Tibial artery (tissue), 4 donors: ENCODE measurements at places on chromosomes 2 and 18.
A peak's percentile ranks its signal among the peaks of the same experiment; 100 is the strongest.

- DNase-seq, result no peak
These were observed 178.6 kb upstream of the ZNF804A start for GRCh38 chr2:184419744-184420143.

DNA sequence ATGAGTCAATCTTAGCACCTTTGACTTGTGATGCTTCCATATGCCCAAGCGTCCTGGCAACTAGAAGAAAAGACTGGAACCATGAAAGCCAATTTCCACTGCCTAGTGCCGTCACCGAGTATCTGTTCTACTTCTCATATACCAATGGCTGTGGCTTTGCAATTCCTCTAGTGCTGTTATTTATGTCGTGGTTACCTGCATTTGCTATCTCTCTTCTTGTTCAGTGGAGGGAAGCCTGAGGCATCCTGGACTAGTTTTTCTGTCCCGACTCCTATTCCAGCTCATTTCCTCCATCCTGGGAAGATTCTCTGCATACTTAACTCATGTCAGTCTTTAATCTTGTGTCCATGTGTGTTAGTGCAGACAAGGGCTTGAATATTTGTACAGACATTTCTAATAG lies 117.9 kb downstream of the FEZ2 start:
- DNase-seq, result no peak

- no peak for DNase-seq
These were observed 2.4 kb downstream of the CDK5R2 start for GRCh38 chr2:218961651-218962570.

- no peak for DNase-seq
These were observed 86.8 kb upstream of the SP3 start for GRCh38 chr2:174051741-174052583.

DNA sequence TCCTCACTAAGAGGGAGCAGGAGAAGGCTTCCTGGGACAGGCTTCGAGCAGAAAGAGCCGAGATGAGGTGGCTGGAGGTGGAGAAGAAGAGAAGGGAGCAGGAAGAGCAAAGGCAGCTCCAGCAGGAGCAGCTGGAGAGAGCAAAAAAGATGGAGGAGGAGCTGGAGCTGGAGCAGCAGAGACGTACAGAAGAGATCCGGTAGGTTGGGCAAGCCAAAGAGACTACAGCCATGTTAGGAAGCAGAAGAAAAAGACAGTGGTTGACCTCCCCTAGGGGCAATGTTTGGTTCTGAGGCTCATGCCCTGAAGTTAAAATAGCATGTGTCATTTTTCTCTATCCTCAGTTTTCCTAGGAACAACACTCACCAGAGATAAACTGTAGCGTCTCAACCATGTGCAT lies 45.1 kb downstream of the SUMO1 start:
- no peak for DNase-seq

GRCh38 chr2:73970850-73971471 lies 13.7 kb upstream of the TET3 start:
- peak; percentile 84 for DNase-seq

DNA sequence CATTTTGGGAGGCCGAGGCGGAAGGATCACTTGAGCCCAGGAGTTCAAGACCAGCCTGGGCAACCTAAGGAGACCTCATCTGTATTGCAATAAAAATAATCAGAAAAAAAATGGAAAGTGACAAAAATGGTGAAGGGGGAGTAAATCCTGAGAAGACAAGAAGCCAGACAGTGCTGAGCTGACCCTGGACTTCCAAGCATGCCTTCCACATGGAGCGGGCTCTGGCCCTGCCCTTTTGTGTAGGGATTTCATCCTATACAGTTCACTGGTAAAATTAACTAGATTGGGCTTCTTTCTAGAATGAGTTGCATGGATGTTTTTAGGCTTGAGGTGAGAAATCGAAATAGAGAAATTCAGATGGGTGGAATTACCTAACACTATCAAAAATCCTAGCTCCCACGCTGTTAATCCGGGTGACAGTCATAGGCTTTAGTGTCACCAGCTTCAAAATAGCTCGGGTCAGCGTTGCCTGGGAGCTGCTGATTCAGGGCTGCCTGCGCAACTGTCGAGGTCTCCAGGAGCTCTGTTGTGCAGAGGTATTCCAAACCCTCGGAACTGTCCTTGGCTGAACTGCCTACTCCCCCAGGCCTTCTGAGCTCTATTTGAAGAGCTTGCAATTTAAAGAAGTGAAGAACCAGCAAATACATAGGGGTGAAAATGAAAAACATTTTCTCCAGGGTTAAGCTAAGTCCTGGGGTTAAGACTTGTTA lies 21.5 kb upstream of the ZNF532 start:
- no peak for DNase-seq

DNA sequence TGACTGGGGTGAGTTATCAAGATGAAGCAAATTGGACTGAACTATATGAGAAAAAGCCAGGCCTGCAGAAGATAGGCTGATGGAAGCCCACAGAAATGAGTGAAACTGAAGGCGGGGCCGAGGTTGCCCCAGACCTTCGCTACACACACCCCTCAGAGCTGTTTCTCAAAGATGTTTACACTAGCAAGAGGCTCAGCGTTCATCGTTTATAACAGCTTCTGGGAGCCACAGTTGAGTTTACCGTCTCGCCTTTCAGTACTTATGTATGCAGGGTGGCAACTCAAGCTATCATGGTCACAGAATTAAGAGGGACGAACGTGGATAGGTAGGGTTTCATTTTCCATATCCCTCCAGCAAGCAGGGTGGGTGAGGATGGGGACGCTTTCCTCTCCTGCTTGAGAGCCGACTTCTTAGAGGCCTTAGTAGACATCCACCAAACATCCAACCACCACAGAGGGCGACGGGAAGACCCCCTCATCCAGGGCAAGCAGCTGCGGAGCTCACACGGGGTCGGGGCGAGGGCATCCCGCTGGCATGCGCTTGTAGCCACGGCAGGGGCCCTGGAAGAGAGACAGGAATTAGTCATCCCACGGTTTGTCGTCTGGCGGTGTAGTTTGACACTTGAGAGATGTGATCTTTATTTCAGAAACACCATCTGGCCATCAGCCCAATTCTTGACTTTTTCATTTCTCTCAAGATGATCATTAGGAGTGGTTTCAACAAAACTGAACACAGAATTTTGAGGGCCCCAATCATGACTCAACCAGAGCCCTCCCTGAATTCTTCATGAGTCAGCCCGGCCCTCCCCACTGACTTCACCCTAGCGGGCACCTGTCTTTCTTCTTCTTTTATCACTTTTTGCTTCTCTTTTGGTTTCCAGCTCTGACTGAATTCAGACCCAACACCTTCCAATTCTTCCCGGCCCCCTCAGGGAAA lies 109.1 kb upstream of the CTDP1 start:
- DNase-seq, result no peak

GRCh38 chr2:42925742-42926433 lies 133.5 kb upstream of the HAAO start:
- peak; percentile 92 for DNase-seq

- DNase-seq, result no peak
These were observed 114.2 kb downstream of the RBMS1 start for GRCh38 chr2:160379399-160379798.

- DNase-seq, result no peak
These were observed 231.6 kb upstream of the SMAD2 start for GRCh38 chr18:48161911-48162698.

DNA sequence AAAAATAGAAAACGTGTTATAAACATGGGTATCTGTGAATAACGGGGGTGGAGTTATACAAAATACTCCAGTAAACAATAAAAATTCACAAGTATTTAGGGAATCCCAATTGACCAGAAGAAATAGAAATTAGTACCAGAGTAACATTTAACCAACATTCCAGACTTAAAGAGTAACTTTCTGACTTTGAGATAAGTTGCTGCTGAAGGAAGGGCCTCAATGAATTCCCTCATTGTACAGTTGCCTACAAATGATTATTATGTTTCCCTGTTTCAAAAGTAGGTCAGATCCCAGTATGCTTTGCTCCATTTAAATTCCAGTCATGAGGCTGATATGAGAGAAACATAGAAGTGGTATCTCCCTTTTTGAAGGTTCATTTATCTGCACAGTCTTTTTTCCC lies 88.3 kb upstream of the KCNH7 start:
- DNase-seq, result no peak

DNA sequence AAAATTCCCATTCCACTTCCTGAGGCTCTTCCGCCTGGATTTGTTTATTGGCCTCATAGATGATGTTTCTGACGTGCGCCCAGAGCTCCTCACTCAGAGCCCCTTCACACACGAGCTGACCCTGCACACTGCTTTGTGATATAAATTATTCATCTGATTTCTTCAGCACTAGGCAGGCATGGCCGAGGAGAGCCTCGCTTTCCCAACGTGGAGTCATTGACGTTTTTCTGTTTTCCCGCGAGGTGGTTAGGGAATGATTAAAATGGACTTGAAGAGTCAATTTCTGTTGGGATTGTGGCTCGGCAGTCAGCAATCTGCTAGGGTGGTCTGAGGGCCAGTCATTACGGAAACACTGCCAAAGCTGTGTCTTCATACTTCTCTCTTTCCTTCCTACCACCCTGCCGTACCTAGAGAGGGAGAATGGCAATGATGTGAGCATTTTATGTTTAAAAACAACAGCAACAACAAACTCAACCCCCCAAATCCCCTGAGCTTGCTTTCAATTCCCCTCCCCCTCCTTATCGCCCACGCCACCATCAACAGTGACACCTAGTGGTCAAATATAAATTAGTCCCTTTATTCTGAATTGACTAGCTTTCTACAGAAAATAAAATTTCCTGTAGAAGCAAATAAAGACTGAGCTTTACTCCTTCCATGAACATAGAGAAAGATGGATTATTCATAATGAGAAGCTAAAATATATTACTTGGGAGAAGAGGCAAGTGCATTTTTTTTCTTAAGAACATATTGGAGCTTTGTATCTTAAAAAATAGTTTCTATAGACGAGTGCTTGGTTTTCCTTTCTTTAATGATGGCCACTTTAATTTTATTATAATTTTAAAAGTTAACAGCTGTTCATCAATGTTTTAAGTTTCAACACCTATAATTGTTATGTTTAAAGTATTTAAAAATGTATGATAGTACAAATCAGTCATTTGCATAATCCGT lies 285.1 kb downstream of the MTX2 start:
- no peak for DNase-seq

GRCh38 chr18:62339106-62339988 lies 14.2 kb downstream of the TNFRSF11A start:
- DNase-seq, result no peak

DNA sequence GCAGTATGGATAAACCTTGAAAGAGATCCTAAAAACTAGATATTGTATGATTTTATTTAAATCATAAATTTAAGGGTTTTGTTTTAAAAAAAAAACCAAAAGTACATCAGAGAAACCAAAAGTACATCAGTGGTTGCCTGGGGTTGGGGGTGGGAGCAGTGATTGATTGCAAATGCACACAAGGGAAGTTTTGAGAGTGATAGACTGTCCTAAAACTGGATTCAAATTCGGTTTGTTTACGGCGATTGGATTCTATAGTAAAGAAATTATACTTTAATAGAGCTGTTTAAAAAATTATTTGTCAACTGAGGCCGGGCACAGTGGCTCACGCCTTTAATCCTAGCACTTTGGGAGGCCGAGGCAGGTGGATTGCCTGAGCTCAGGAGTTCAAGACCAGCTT lies 179.8 kb downstream of the METTL4 start:
- DNase-seq, result no peak

- DNase-seq, result no peak
These were observed 141.2 kb downstream of the RTN4 start for GRCh38 chr2:54909001-54909400.

GRCh38 chr18:44507729-44508325 lies 172.9 kb upstream of the SETBP1 start:
- DNase-seq, result peak; percentile 45

DNA sequence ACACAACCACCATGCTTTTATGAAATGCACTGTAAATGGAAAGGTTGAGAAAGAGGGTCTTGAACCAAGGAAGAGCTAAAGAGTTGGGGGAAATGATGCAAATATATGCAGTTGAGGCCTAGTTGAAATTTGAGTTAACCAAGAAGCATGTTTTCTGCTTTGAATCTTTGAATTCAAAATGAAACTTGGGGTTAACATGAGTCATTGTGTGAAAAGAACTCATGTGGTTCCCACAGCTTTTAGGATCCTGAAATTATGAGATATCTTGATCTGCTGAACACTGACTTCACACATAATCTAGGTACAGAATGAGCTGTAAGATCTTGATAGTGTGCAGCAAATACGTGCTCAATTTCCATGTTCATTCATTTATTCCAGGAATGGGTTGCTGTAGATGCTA lies 422.9 kb upstream of the TRIB2 start:
- DNase-seq, result no peak

DNA sequence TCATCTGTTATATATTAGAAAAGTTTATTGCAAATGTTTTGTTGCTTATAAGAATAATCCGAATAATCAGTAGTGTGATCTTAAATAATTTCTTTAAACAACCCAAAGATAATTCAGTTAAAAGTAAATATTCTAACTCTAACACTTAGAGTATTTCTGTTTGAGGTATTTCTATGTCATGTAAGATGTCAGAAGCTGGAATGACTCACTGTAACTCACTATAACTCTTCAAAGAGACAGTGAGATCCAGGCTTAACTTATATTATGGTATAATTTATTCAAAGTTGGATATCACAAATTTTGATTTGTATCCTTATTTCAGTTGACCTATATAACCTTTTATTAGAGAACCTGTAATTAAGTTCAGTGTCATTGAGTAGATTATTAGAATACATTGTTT lies 6.9 kb downstream of the MBD5 start:
- DNase-seq, result no peak

GRCh38 chr2:183001948-183002347 lies 36.3 kb downstream of the NCKAP1 start:
- no peak for DNase-seq

GRCh38 chr2:234363647-234364294 lies 133.1 kb downstream of the ARL4C start:
- no peak for DNase-seq

DNA sequence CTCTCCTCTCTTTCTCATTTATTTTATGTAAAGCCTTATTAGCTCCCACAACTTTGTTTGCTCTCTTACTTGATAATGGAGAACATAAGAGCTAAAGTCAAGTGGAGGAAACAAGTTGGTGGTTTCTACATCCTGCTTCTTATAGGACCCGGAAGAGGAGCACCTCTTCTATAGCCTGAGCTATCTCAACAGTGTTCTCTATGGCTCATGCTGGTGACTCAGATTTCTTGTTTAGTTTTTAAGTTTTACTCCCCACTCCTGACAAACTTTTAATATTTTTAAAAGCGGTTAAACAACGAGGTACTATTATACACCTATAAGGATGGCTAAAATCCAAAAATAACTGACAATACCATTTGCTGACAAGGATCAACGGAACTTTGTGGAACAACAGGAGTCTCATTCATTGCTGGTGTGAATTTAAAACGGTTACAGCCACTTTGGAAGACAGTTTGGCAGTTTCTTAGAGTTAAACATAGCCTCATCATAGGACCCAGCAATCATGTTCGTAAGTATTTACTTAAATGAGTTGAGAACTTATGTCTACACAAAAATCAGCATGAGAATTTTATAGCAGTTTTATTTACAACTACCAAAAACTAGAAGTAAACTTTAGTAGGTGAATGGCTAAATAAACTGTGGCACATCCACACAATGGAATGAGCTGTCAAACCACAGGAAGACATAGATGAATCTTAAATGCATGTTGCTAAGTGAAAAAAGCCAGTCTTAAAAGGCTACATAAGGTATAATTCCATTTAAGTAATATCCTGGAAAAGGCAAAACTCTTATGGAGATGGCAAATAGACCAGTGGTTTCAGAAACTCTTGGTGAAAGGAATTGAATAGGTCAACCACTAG lies 12.7 kb upstream of the CDC42EP3 start:
- no peak for DNase-seq
